ENCODE measurements at places on chromosomes 6 and 20.

DNA sequence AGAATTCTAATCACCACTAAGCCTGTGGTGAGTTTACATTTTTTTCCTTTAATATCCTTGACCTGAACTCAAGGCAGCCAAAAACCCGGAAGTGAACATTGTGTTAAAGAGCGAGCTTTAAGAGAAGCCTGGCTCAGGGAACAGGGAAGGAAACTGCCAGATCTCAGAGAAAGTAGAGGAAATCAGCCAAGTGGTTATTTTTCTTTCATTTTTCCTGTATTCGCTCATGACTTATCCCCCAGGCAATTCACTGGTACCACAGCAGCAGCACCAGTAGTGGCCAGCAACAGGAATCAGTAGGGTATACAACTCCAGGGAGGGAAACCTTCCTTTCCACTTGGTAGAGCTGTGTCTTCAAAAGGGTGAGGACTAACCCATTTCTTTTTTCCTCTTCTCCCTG lies 89.6 kb upstream of the HMGCLL1 start:
- no peak for DNase-seq

DNA sequence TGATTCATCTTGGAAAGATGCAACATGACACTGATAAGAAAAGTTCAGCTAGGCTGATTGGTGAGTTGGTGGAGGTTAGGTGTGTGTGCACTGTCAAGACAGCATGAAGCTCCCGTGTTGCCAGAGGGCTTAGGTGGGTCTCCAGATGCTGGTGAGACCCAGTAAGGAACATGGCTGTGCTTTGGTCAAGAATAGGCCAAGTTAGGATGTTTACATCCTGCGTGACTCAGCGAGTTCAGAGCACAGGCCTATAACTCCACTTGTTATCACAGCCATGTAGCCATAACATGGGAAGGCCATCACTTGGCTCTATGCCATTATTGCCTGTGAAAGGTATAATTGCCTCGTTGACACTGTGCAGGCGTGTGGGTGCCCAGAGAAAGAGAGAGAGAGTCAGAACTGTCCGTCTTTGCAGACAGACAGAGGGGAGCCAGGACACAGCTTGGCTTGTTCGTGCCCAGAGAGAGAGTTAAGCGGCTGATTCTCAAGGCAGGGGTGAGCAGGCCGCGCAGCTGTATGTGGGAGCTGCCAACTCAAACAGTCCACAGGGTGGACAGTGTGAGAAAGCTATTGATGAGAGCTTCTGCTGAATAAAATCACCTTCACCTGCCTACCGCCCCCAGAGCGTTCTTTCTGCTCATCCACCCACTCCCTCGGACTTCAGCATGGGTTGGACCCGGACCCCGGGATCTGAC lies 43.5 kb downstream of the OR2B6 start:
- DNase-seq = no peak

DNA sequence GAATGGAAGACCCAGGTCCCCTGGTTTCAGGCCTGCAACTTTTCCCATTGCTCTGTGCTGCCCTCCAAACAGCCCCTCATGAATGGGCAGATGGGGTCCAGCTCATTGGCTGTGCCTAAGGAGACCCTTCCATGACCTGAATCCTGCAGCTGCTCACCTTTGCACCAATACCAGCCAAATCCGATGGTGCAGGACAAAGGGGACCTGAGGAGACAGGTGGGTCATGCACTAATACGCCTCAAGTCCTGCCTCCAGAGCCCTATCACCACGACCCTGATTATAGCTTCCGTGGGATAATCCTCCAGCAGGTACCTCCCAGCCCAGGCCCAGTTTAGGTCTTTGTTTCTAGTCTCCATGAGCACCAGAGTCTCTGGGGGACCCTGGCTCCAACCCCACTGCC lies 16.8 kb downstream of the TREM1 start:
- no peak for DNase-seq

DNA sequence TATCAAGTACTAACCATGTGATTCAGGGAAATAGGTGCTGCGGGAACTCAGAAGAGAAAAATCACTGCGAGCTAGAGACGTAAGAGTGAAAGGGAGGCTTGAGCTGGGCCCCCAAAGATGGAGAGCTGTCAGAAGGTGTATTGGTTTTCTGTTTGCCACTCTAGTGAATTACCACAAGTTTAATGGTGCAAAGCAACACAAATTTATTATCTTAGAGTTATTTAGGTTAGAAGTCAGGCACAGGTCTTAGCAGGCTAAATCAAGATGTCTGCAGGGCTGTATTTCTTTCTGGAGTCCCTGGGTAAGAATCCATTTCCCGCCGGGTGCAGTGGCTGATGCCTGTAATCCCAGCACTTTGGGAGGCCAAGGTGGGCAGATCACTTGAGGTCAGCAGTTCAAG lies 2.5 kb downstream of the ZSWIM3 start:
- no peak for DNase-seq
